ENCODE measurements at places on chromosomes 11 and 22. TPM values are rescaled to one million over a fixed set of nuclear protein-coding genes. Genes with fewer than 3 reads are reported as not detected.

GRCh38 chr11:11532574-11532973 lies 89.2 kb downstream of the GALNT18 start:
- DNase-seq: no peak
- no peak overlapping the region for H3K4me3 ChIP-seq
- H3K27me3 ChIP-seq: no peaks in the 10 kb centered on the region
- H3K36me3 ChIP-seq: no peaks in the 10 kb centered on the region
- no peaks in the 10 kb centered on the region for H3K4me1 ChIP-seq

DNA sequence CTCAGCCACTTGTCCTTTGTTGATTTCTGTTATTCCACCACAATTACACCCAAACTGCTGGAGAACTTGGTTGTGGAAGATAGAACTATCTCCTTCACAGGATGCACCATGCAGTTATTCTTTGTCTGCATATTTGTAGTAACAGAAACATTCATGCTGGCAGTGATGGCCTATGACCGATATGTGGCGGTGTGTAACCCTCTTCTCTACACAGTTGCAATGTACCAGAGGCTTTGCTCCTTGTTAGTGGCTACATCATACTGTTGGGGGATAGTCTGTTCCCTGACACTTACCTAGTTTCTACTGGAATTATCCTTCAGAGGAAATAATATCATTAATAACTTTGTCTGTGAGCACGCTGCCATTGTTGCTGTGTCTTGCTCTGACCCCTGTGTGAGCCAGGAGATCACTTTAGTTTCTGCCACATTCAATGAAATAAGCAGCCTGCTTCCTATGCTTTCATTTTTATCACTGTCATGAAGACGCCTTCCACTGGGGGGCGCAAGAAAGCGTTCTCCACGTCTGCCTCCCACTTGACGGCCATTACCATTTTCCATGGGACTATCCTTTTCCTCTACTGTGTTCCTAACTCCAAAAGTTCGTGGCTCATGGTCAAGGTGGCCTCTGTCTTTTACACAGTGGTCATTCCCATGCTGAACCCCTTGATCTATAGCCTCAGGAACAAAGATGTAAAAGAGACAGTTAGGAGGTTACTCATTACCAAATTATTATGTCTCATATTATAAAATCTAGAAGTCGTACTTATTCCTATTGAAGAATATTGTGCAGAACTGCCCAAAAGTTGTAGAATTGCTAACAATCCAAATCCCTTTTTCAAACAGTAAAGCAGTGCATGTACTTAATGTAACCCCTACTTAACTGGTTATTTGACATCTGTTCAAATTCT lies 53.2 kb downstream of the OR4C6 start:
- no peaks in the 10 kb centered on the region for H3K4me1 ChIP-seq
- H3K36me3 ChIP-seq: no peaks in the 10 kb centered on the region
- H3K27ac ChIP-seq: no peak overlapping the region
- H3K4me3 ChIP-seq: no peak overlapping the region

Gene TLCD5
- polyA plus RNA-seq: not detected

GRCh38 chr22:22616636-22617035 lies 27.8 kb upstream of the GGTLC2 start:
- no peaks in the 10 kb centered on the region for H3K36me3 ChIP-seq
- peaks cover 7% of the 10 kb centered on the region for H3K4me1 ChIP-seq
- no peak for DNase-seq
- H3K4me3 ChIP-seq: no peak overlapping the region

Gene GGTLC3
- not detected for polyA plus RNA-seq

- no peaks in the 10 kb centered on the region for H3K36me3 ChIP-seq
- H3K4me3 ChIP-seq: no peak overlapping the region
- no peak for DNase-seq
- H3K27ac ChIP-seq: no peak overlapping the region
- no peaks in the 10 kb centered on the region for H3K27me3 ChIP-seq
- no peaks in the 10 kb centered on the region for H3K4me1 ChIP-seq
These were observed 953.4 kb downstream of the DLG2 start for GRCh38 chr11:84673753-84674152.

GRCh38 chr11:111406589-111406988 lies 27.5 kb upstream of the POU2AF1 start:
- peaks cover 1% of the 10 kb centered on the region for H3K27me3 ChIP-seq
- H3K27ac ChIP-seq: no peak overlapping the region
- DNase-seq: no peak
- no peaks in the 10 kb centered on the region for H3K36me3 ChIP-seq
- no peak overlapping the region for H3K4me3 ChIP-seq
- H3K4me1 ChIP-seq: no peaks in the 10 kb centered on the region

Gene CCDC87
- not detected for polyA plus RNA-seq

Gene PRG3
- polyA plus RNA-seq: not detected

Gene AMBRA1
- polyA plus RNA-seq: 5.3 TPM

Gene LMNTD2
- 0.54 TPM for polyA plus RNA-seq

Gene PHRF1
- polyA plus RNA-seq: 4.0 TPM

- peaks cover 10% of the 10 kb centered on the region for H3K27me3 ChIP-seq
- H3K27ac ChIP-seq: no peak overlapping the region
- no peak overlapping the region for H3K4me3 ChIP-seq
- no peaks in the 10 kb centered on the region for H3K36me3 ChIP-seq
- DNase-seq: no peak
- H3K4me1 ChIP-seq: no peaks in the 10 kb centered on the region
These were observed 74.0 kb upstream of the PHF21B start for GRCh38 chr22:45083659-45084305.

GRCh38 chr11:67731583-67731982 lies 57.2 kb upstream of the ALDH3B2 start:
- peaks cover 19% of the 10 kb centered on the region for H3K27me3 ChIP-seq
- H3K27ac ChIP-seq: no peak overlapping the region
- no peaks in the 10 kb centered on the region for H3K36me3 ChIP-seq
- no peak for DNase-seq
- H3K4me3 ChIP-seq: peak overlapping the region; percentile 48

Gene OR51F2
- polyA plus RNA-seq: not detected

DNA sequence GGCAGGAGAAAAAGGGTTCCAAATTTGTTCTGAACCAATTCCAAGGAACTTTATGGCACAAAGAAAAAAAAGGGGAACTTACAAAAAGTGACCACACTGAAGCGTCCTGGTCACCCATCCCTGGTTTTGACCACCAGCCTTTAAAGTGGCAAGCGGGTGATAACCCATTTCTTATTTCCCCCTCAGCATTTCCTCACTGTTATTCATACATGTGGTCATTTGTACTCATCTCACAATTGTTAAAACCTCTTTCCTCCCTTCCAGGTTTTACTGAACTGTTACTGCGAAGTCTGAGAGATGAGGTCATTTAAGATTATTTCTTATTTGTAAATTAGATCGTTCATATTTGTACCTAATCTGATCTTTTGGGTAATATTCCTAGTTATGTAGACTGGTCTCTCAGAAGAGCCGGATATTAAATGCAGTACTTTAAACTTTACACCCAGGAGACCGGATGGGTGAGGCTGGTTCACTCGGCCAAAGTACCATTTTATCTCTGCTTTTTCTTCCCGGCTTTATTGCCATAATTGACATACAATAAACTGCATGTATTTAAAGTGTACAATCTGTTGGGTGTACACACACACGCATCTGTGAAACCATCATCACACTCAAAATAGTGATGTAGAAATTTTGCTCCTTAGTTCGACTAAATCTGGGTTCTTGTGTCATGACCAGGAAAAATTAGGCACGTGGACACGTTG lies 47.0 kb downstream of the CDPF1 start:
- H3K4me1 ChIP-seq: peaks cover 39% of the 10 kb centered on the region
- DNase-seq: peak; percentile 45
- peak overlapping the region; percentile 49 for H3K4me3 ChIP-seq
- peak overlapping the region; percentile 40 for H3K27ac ChIP-seq
- H3K36me3 ChIP-seq: peaks cover 7% of the 10 kb centered on the region

Gene RIN1
- polyA plus RNA-seq: 0.17 TPM

DNA sequence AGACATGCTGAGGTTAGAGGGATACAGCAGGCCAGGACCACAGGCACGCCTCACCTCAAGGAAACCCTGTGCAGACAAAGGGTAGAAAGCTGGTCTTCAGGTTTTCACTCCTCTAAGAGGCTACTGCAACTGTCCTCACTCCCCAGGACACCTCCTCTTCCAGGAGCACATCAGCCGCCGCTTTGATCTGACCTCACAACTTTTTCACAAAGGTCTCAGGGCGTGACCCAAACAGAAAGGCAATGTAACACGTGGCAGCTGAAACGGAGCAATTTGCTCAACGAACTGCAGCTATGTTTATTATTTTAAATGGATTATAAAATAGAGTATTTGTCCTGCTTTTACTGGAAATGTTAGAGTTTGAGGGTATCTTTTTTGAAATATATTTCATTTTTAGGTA lies 46.1 kb downstream of the LARGE1 start:
- H3K36me3 ChIP-seq: no peaks in the 10 kb centered on the region
- no peak for DNase-seq
- H3K4me3 ChIP-seq: no peak overlapping the region

Gene SYNGR1
- 27.0 TPM for polyA plus RNA-seq

DNA sequence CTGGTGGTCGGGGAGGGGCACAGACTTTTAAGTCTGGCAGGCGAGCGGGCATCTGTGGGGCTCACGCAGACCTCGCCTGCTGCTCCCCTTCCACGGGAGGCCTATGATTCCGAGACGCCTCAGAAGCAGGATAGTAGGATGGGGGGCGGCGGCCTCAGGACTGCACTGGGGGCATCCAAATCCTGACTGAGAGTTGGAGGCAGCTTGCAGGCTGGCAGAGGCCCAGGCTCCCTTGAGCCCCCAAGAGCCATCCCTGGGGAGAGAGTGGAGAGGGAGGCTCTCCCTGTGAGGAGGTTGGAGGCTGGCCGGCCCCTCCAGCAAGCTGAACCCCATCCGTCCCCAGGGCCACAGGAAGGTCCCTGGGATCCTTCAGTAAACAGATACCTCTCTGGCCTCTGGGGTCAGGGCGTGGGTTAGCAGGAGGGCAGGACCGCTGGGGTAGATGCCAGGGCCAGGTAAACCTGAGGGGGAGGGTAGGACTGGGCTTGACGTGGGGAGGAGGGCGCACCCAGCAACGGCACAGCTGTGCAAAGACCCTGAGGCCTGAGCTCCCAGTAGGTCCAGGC lies 33.3 kb downstream of the SBF1 start:
- no peak overlapping the region for H3K4me3 ChIP-seq
- DNase-seq: no peak
- H3K36me3 ChIP-seq: no peaks in the 10 kb centered on the region

- DNase-seq: peak; percentile 35
- peaks cover 21% of the 10 kb centered on the region for H3K27me3 ChIP-seq
- peaks cover 84% of the 10 kb centered on the region for H3K4me1 ChIP-seq
- peak overlapping the region; percentile 70 for H3K4me3 ChIP-seq
- peak overlapping the region; percentile 98 for H3K27ac ChIP-seq
These were observed 1.2 kb downstream of the BIRC3 start for GRCh38 chr11:102318469-102318868.

Gene CCND1
- polyA plus RNA-seq: not detected

- no peak overlapping the region for H3K27ac ChIP-seq
- no peak overlapping the region for H3K4me3 ChIP-seq
- peaks cover 3% of the 10 kb centered on the region for H3K27me3 ChIP-seq
- H3K4me1 ChIP-seq: peaks cover 5% of the 10 kb centered on the region
- no peak for DNase-seq
- peaks cover 3% of the 10 kb centered on the region for H3K36me3 ChIP-seq
These were observed 105.6 kb downstream of the ATXN10 start for GRCh38 chr22:45777046-45777851.

DNA sequence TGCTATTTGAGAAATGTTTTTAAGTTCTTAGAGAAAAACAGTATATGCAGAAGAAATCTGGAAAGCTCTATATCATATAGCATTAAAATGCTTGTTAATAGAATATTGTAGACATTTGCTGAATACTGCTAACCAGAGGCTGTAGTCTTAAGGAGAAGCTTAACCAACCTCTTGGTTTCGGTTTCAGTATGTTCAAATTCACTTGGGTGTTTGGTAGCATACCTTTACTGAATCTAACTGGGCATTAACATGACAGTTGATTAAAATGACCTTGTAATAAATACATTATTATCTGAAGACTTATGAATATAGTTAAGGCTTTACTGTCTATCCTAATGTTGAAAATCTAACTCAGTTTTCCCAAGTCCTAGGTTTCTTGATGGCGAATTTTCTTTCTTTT lies 5.4 kb downstream of the PCF11 start:
- peaks cover 12% of the 10 kb centered on the region for H3K27me3 ChIP-seq
- H3K4me1 ChIP-seq: peaks cover 57% of the 10 kb centered on the region
- peak; percentile 40 for DNase-seq

GRCh38 chr11:80843266-80843974 lies 1402.6 kb upstream of the TENM4 start:
- DNase-seq: no peak
- no peaks in the 10 kb centered on the region for H3K4me1 ChIP-seq
- H3K27ac ChIP-seq: no peak overlapping the region

- peak overlapping the region; percentile 96 for H3K27ac ChIP-seq
- no peak for DNase-seq
- peaks cover 34% of the 10 kb centered on the region for H3K4me1 ChIP-seq
- no peaks in the 10 kb centered on the region for H3K36me3 ChIP-seq
- peak overlapping the region; percentile 95 for H3K4me3 ChIP-seq
These were observed 1.2 kb downstream of the MSANTD2 start for GRCh38 chr11:124798991-124799347.

- DNase-seq: no peak
- H3K27me3 ChIP-seq: peaks cover 9% of the 10 kb centered on the region
- H3K4me1 ChIP-seq: peaks cover 96% of the 10 kb centered on the region
- peak overlapping the region; percentile 96 for H3K4me3 ChIP-seq
- peaks cover 7% of the 10 kb centered on the region for H3K36me3 ChIP-seq
- H3K27ac ChIP-seq: peak overlapping the region; percentile 99
These were observed 16.1 kb downstream of the MIAT start for GRCh38 chr22:26673486-26673885.

GRCh38 chr11:20000351-20001134 lies 159.7 kb downstream of the DBX1 start:
- peak overlapping the region; percentile 70 for H3K4me3 ChIP-seq
- H3K27ac ChIP-seq: peak overlapping the region; percentile 82
- no peaks in the 10 kb centered on the region for H3K27me3 ChIP-seq
- peaks cover 46% of the 10 kb centered on the region for H3K4me1 ChIP-seq
- H3K36me3 ChIP-seq: no peaks in the 10 kb centered on the region

DNA sequence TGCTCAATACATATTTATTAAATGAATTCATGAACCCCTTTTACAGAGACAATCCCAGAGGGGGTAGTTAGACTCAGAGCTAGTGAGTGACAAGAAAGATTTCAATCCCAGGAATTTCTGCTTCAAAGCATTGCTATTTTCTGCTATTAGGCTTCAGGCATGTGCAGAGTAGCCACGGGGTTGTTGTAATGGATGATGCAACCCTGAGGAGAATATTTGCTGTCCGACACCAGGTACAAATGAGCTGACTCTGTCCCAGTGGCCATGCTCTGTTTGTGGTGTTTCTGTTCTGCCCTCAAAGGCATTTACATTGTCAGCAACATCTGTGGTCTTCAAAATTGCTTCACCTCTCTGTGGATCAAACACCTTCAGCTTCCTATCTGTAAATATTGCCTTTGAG lies 102.6 kb downstream of the CSNK2A3 start:
- H3K36me3 ChIP-seq: no peaks in the 10 kb centered on the region
- no peak for DNase-seq
- H3K27me3 ChIP-seq: peaks cover 3% of the 10 kb centered on the region
- no peak overlapping the region for H3K27ac ChIP-seq
- H3K4me3 ChIP-seq: no peak overlapping the region

Gene WT1
- polyA plus RNA-seq: not detected

Measured in immature natural killer cell (primary cell).